Right forelimb (tissue), 1 donor: ENCODE measurements at places on chromosomes 2 and 18.

- DNase-seq = peak; percentile 83
These were observed 174.0 kb downstream of the TGIF1 start for GRCh38 chr18:3623769-3624545.

- DNase-seq = peak; percentile 23
These were observed 199.6 kb downstream of the EIPR1 start for GRCh38 chr2:3177891-3178577.

- DNase-seq = no peak
These were observed 90.3 kb downstream of the SPATS2L start for GRCh38 chr2:200396781-200397242.

DNA sequence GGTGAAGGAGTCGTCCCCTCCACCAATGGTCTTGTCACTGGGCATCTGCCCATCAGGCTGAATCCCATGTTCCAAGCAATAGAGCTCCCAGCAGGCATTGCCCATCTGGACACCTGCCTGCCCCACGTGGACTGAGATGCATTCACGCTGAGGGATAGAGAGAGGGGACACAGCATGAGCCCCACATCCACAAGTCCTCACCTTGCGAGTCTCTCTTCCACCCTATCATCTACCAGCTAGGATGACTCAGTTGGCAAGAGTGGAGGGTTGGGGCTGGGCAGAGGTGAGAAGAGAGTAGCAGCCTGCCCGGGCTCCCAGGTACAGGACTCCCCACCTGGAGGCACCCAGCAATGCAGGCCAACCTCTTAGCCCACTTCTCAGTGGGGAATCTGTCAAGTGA, 959 bp upstream of the TUBA4B start:
- DNase-seq = no peak

- peak; percentile 74 for DNase-seq
These were observed 114.7 kb downstream of the FAM210A start for GRCh38 chr18:13611601-13612195.

DNA sequence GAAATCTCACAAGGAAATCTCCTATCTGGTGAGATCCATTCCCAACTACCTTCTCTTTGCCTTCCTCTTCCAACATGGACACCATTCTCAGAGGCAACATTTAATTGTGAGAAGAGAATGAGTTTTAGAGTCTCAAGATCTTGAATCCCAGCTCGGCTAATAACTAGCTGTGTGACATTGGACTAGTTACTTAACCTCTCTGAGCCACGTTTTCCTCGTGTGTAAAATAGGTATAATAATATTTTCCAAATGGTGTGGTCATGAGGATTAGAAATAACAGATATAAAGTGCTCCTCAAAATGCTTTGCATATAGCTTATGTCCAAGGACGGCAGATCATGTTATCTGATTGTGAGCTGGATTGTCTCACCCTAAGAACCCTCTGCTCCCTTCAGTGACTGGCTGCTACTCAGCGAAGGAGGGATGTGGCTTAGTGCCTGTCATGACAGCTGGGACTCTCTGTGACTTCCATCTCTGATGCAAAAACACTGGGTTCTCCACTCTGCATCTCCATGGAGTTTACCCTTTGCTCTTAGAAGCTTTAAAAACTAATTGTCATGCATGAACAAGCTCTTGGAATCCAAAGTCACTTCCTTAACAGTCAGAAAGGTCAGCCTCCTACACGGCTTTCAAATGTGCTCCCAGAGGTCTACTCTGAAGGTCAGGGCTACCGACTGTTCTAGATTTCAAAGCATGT, 38.4 kb upstream of the MRPL19 start:
- DNase-seq = no peak

- no peak for DNase-seq
These were observed 9.2 kb downstream of the HTRA2 start for GRCh38 chr2:74538881-74539339.

GRCh38 chr18:3577281-3577855, 127.4 kb downstream of the TGIF1 start:
- no peak for DNase-seq

DNA sequence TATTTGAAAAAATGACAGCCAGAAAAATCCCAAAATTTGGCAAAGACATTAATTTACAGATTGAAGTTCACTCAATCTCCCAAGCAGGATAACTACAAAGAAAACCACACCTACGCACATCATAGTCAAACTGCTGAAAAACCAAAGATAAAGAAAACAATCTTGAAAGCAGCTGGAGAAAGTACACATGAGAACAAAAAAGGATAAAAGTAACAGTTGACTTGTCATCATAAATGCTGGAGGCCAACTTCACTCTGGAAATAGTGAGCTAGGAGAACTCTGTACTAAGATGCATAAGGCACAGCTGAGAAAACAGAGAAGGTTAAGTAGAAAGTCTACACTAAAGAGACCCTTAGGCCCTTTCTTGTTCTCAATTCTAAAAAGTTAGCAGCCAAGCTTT, 73.1 kb downstream of the TLK1 start:
- DNase-seq = no peak

- peak; percentile 51 for DNase-seq
These were observed 262.6 kb downstream of the TNS1 start for GRCh38 chr2:217740178-217740577.

DNA sequence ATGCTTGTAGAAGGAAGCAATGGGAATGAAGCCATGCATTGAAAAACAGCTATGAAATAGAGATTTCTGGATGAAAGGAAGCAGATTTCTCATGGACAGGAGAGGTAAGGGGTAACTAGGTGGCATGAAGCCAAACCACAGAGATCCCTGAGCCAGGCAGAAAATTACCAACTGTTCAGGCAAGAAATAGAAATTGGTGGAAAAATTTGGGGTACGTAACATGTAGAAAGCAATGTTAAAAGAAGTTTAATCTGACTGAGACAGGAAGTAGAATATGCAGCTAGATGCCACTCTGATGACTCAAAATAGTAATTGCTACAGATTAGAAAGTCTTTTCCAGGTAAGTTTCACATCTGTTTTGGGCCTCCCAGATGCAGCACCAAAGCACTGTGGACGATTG, 928.5 kb upstream of the CELF4 start:
- DNase-seq = no peak

DNA sequence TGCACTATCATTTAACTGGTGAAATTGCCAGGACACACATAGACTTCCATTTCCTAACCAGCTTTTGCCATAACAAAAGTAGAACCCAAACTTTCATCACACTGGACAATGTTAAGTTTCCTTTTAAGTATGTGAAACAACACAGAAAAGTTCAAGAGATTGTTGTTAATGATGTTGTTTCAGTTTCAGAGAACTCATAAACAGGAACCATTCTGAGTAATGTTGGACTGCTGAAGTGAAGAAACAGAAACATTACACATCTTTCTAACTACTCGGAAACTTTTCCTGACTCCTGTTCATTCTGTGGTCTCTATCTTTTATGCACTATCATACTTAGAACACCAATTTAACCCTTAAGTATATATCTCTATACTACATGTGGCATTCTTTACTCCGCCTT, 179.2 kb downstream of the RIT2 start:
- no peak for DNase-seq

DNA sequence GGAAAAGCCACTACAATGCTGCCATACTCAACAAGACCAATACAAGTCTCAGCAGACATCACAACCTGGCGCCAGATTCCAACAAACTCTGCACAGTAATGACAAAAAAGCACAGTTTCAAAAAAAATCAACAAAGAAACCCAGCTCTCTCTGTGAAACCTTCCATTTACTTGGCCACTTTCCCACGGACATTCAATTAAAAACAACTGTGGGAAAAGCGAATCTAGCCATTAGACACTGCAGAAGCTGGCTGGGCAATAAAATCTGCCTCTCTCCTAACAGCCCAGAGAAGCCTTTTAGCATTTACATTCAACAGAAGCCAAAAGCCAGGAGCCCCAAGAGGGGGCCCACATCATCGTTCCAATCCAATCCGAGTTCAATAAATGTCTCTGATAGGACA, 128.9 kb downstream of the HDAC4 start:
- peak; percentile 51 for DNase-seq

DNA sequence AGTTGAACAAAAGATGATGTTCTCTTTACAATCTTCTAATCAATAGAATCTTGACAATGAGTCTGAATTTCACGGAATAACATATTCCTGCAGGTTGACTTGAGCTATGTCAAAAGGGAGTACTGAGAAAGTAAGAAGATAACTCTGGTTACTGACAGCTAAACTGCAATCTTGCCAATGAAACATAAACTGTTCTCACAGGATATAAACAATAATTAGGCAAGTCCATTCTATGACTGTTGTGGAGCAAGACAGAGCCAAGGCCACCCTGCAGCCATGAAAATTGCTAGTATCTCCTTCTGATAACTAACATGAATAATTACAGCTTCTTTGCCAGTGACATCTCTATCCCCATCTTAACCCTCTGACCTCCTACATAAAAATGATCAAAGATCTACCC, 6.3 kb upstream of the RPRD1A start:
- DNase-seq = no peak

DNA sequence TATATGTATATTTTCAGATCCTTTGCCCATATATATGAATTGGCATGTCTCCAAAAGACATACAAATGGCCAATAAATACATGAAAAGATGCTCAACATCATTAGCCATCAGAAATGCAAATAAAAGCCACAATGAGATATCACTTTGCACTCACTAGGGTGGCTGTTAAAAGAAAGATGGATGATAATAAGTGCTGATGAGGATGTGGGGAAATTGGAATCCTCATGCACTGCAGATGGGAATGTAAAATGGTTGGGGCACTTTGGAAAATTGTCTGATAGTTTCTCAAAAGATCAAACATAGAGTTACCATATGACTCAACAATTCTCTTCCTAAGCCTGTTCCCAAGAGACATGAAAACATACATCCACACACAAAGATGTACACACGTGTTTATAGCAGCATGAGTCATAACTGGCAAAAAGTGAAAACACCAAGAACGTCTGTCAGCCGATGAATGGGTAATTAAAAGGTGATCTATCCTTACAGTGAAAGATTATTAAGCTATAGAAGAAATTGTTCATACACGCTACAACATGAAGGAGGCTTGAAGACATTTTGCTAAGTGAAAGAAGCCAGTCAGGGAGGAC, 19.7 kb downstream of the NGEF start:
- no peak for DNase-seq

GRCh38 chr2:26274058-26274613, 29.4 kb downstream of the HADHB start:
- DNase-seq = no peak

DNA sequence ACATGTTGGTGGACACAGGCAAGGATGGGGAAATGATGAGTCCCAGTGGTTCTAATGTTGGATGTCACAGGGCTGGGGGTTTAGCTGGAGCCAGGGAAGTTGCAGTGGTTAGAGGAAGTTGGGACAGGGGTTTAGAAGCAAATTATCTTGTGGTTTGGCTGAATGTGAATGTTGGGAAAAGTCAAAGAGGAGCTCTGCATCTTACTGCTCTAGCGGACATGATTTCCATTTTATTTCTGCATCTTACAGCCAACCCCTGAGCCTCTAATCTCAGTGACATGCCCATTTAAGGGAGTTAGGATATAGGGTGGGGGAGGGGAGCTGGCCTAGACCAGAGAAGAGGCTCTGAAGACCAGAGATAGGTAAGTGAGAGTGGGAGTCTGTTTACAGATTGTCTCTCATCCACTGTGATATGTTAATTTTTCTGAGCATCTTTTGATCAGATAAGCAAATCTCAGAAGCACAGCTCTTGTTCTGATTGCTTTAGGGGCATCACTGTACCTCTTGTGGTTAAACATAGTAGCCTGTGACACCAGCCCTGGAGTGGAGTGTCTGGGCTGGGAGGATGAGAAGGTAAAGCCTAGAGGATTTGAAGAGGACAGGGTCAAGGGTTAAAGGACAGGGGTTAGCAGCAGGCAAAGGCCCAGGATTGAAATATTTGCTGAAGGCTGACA, 43.6 kb downstream of the SETBP1 start:
- no peak for DNase-seq

DNA sequence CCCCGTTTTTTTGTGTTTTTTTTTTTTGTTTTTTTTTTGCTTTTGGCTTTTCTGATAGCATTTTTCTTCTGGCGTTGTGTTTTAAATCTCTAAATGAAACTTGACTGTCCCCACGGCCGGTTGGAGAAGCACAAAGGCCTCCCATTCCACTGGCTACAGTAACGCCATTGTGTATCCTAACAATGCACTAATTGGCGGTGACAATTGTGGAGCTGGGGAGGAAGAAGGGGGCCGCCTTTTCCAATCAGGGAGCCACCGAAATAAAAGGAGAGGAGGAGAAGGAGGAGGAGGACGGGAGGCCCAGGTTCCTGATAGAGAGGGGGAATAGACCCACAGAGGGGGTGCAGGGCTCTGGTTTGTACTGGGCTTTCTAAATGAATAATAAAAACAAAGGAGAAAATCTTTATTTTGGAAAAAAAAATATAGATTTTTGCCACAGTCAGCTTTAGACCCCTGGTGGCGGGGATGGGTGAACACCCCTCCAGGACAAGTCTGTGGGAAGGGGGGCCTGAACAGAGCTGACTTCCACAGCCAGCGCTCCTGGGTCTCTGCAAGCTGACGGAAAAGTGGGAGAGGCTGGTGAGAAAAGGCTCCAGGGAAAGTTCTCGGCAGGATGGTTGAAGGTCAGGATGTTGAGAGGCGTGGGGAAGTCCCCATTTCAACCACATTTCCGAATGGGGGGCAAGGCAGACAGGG, 43.7 kb upstream of the FZD5 start:
- no peak for DNase-seq

- no peak for DNase-seq
These were observed 203.7 kb downstream of the ICOS start for GRCh38 chr2:204140246-204140645.

GRCh38 chr2:232493701-232494474, 6.3 kb upstream of the ECEL1 start:
- no peak for DNase-seq

DNA sequence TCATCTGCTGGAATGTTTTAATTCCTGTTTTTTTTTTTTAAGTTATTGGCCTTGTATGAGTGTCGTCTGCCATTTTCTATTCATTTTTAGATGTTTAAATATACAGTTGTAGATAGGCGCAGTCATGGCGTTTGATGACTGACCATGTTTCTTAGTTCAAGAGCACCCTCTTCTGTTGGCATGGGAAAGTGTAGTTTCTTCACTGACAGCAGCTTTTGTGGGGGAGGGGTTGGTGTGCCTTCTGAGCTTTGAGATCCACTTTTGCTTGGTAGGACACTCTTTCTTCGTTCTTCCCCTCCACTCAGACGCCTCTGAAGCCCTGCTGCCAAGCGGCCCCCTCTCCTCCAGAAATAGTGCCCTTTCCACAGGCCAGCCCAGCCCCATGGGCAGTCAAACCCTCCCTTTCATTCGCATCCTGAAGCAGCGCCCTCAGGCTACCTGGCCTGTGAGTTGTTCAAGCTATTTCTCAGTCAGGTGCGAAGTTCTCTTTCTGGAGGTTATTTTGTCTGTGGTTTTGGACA, 492.0 kb downstream of the TNS1 start:
- peak; percentile 76 for DNase-seq

- DNase-seq = no peak
These were observed 54.5 kb downstream of the MFSD6 start for GRCh38 chr2:190462611-190463010.

DNA sequence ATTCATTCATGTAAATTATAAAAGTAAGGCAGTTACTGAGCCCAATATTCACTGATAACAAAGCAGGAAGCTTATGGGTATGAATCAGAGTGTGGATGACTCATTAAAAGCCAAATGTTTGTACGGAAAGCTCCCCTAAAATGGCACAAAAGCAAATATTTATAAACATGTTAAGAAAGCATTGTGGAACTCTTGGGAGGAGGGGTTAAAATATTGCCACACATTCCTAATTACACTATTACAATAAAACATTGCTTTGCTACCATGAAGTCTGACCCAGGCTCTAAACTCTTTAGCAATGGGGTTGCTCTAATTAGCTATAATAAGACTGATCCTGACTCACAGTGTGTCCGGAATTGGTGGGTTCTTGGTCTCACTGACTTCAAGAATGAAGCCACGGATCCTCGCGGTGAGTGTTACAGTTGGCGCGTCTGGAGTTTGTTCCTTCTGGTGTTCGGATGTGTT, 110.9 kb downstream of the NAB1 start:
- DNase-seq = no peak
